ENCODE measurements at places on chromosomes 16 and 17.

DNA sequence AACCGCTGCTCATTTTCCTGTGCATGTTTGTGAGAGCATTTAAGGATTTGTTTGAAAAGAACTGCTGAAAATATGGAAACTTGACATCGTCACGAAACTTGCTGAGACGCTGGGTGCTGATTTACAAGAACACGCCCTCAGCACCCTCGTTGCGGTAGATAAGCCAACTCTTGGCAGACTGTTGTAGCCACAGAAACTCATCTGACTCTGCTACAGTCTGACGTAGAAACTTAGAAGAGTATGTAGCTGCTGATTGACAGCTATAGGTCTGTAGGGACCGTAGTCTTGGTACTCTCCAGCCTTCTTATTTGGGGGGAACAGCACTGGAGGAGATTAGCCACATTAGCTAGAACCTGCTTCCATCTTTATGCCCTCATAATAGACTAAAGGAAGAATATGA, 36.1 kb upstream of the MYH2 start:
- no peak for DNase-seq

- no peak for DNase-seq
Measured at GRCh38 chr16:62475573-62475972, 439.3 kb upstream of the CDH8 start.

GRCh38 chr17:44110823-44111633, 12.4 kb downstream of the HDAC5 start:
- peak; percentile 86 for DNase-seq

GRCh38 chr17:4175921-4176807, 33.2 kb downstream of the CYB5D2 start:
- DNase-seq: peak; percentile 45

DNA sequence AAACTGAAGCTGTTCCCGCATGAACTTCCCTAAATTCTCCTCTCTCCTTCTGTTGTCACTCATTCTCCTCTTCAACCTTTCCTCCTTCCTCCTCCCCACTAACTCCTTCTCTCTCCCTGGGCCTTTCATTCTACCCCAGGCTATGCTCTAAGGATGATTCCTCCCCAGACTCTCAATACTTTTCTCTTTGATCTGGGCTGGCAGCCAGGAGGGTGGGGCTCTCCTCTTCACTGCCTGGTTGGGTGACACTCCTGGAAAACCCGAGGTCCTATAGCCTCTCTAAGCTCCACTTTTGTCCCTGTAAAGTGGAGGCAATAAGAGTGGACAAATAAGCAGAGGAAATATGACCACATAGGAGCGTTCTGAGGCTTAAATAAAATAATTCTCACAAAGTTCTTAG, 46.2 kb downstream of the HSD17B2 start:
- DNase-seq: no peak

GRCh38 chr16:49921791-49922456, 66.0 kb upstream of the ZNF423 start:
- peak; percentile 17 for DNase-seq

GRCh38 chr17:82985973-82986372, 93.4 kb upstream of the METRNL start:
- DNase-seq: peak; percentile 46

- no peak for DNase-seq
Measured at GRCh38 chr17:37438141-37438540, 31.5 kb downstream of the TADA2A start.

DNA sequence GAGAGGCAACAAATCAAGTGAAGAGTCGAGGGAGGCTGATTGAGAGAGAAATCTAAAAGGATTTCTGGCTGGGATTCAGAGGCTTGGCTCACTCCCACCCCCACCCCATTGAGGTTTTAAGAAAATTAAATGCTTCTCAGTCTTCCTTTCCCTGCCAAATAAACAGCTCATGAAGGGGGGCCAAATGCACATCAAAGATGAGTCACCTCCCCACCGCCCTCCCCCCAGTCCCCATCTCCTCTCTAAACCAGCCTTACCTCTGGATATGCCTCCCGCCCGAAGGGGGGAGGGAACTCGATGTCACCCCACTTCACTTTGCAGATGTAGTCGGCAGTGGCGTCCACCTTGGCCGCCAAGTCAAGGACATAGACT, 11.6 kb downstream of the ACLY start:
- DNase-seq: peak; percentile 82

DNA sequence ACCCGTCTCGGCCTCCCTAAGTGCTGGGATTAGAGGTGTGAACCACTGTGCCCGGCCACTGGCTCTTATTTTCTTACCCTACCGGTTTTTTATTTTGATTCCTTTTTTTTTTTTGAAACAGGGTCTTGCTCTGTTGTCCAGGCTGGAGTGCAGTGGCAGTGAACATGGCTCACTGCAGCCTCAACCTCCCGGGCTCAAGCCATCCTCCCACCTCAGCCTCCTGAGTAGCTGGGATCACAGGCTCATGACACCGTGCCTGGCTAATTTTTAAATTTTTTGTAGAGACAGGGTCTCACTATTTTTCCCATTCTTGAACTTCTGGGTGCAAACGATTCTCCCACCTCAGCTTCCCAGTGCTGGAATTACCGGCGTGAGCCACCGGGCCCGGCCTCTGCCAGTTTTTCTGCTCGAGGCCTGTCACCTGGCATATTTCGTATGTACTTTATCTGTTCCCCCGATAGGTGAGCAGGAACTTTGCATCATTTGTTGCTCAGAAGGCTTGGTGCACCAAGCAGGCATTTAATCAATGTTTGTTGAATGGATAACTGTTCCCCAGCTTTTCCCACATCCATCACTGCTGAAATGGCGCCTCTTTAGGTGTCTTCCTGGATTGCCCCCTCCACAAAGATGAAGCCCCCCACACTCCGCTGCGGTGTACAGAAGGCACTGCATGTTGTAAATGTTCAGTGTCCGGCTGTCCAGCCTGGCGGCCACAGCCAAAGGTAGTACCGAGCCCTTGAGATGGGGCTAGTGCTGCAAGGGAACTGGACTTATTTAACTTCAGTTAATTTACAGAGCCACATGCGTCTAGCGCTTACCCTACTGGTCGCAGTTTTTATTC, 858 bp upstream of the TELO2 start:
- no peak for DNase-seq

DNA sequence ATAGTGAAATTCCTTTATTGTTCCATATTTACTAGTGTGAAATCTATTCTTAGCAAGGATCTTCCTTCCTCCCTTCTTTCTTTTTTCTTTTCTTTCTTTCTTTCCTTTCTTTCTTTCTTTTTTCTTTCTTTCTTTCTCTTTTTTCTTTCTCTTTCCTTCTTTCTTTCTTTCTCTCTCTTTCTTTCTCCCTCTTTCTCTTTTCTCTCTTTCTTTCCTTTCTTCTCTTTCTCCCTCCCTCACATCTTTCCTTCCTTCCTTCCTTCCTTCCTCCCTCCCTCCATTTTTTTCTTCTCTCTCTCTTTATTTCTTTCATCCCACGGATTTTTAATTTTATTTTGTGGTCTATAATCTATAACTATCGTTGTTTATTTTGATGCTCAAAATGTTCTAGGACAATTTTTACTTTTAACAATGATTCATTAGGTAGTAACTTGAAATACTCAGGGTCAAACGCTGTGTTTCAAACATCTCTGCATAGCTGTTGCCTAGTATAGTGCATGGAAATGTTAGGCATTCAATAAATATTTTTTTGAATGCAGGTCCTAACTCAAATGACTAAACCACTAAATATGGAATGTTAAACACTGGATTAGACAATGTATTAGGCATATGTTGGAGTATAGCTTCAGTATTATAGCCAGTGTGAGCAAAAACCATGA, 178.3 kb downstream of the MAP2K6 start:
- DNase-seq: peak; percentile 93

GRCh38 chr16:59698346-59699020, 964.4 kb upstream of the GOT2 start:
- DNase-seq: peak; percentile 32

GRCh38 chr16:8756755-8757154, 40.7 kb downstream of the TMEM186 start:
- DNase-seq: no peak

- peak; percentile 77 for DNase-seq
Measured at GRCh38 chr16:82626791-82627261, at the start of gene CDH13. Gene CDH13, plus strand, starts transcription at chr16:82626969.

DNA sequence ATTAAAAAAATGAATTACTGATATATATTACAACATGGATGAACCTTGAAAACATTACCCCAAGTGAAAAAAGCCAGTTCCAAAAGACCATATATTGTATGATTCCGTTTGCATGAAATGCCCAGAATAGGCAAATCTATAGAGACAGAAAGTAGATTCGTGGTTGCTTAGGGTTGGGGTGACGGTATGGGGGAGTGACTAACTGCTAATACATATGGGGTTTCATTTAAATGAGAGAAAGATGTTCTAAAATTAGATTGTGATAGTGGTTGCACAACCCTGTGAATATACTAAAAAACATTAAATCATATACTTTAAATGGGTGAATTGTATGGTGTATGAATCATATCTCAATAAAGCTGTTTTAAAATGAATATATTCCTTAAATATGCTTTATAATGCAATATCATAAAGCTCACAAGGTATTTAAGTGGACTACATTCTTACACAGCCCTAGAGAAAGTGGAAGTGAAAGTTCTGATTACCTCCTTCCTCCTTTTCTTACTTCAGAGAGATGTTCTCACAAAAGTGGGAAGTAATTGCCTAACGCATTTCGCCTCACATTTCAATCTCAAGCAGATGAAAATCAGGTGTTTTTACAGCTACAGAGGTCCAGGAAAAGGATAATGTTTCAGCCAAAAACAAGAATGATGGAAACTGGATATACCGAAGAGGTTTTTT, 142.7 kb upstream of the GNAO1 start:
- no peak for DNase-seq

- DNase-seq: no peak
Measured at GRCh38 chr17:17993366-17993765, 20.7 kb downstream of the DRC3 start.
